ENCODE measurements at places on chromosomes 3 and 15.

DNA sequence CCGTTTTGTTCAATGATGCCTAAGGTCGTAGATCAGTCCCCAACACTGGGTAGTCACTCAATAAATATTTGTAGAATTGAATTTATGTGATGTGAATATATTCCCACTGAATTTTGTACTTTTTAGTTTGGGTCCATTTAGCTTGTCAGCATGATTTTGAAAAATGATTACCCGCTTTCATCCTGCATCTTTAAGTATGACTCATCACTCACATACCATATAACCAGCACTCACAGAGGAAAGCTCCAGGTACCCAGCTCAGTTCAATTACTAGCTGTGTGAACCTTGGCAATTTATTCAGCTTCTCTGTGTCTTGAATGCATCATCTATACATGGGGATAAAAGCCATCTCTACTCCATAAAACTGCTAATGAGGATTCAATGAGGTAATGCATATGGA, 2.2 kb upstream of the MLF1 start:
- DNase-seq: no peak

- no peak for DNase-seq
Observed at GRCh38 chr15:85639752-85640381, 154.9 kb downstream of the KLHL25 start.

DNA sequence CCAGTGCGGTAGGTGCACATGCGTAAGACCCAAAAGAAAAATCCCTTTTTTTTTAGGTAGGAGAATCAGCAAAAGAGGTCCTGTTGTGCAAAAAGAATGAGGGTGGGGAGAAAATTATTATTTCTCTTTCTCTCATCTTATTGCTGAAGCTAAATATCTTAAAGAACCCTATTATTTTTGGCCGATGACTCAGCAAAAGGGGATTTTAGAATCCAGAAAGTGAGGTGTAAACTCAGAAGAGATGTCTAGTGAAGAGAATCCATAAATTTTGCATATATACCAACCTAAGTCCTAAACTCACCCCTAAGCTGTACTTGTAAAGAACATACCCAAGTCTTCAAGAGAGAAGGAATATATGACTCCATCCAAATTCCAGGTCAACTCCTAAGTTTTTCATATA, 386.3 kb upstream of the ZNF717 start:
- DNase-seq: no peak

DNA sequence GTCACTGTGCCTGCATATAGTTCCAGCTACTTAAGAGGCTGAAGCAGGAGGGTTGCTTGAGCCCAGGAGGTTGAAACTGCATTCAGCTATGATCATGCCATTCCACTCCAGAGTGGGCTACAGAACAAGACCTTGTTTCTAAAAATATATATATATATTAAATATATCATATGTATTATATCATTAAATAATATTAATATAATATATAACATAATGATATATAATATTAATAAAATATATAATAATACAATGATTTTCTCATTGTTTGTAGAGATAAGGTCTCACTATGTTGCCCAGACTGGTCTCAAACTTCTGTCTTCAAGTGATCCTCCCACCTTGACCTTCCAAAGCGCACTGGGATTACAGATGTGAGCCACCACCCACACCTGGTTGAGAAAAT, 101.8 kb downstream of the NAALADL2 start:
- no peak for DNase-seq

- DNase-seq: no peak
Observed at GRCh38 chr3:145183261-145183660, 977.7 kb downstream of the PLOD2 start.

GRCh38 chr15:42151736-42152135, 4.7 kb downstream of the PLA2G4F start:
- DNase-seq: no peak

DNA sequence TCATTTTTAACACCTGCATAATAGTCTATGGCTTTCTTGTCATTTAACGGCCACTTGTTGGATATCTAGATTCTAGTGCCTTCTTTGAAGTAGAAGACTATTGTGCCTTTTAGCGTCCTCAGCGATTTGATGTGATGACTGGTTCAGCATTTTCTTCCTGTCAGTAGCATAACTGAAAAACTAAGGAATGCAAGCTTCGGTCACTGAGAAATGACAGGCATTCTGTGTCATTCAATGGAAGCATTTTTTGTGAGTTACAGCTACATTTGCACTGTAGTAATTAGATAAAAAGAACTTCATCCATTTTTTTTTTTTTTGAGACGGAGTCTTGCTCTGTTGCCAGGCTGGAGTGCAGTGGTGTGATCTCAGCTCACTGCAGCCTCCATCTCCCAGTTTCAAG, 10.3 kb downstream of the NEK11 start:
- no peak for DNase-seq

GRCh38 chr15:41666353-41666920, 6.2 kb downstream of the MGA start:
- no peak for DNase-seq

DNA sequence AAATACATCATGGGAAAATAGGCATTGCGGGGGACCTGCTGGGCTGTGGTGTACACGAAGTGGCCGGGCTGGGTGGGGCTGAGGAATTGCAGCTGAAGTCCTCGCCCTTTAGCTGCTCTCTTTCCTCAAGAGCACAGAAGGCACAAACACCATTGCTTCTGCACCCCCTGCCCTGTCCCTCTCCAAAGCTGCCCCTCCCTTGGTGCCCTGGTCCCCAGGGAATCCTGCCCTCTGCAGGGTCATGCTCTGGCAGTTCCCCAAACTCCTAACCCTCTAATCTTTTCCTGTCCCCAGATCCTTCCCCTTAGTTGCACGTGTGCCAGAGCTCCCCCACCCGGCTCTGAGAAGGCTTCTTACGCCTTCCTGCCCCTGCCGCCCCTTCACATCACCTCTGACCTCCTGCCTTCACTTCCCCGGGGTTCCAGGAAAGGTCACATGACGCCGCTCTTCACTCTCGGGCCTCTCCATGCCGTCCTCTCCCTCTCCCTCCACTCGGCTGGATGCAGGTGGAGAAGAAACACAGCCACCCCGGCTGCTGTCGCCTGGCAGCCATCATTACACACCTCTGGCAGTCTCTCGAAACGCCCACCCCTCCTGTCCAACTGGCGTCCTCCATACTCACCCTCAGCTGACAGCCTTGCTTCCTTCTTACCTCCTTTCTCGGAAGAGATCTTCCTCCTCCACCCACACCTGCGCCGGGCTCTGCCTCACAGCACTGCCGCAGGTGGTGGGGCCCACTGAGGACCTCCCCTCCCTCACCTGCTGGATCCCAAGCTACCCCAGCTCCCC, 6.9 kb upstream of the PCSK6 start:
- DNase-seq: no peak

GRCh38 chr3:31465999-31466398, 66.7 kb upstream of the STT3B start:
- no peak for DNase-seq

- DNase-seq: no peak
Observed at GRCh38 chr15:90619468-90619867, 89.7 kb downstream of the CRTC3 start.

DNA sequence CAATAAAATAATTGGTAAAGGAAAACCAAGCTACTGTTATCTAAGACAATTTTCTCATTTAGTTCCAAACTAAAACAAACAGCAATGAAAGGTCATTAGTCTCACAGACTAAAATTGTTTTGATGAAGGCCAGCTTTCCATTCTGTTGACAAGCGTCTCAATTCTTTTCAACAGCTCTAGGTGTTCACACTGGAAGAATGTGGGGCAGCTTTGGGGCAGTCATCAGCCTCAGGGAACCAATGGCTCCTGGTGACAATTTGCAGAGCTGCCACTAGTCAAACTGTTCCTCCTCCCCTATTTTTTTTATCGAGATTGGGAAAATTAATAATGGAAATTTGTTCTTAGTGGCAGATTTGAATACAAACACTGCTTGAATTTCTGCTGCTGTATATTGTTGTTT, 104.2 kb downstream of the MEIS2 start:
- DNase-seq: no peak

DNA sequence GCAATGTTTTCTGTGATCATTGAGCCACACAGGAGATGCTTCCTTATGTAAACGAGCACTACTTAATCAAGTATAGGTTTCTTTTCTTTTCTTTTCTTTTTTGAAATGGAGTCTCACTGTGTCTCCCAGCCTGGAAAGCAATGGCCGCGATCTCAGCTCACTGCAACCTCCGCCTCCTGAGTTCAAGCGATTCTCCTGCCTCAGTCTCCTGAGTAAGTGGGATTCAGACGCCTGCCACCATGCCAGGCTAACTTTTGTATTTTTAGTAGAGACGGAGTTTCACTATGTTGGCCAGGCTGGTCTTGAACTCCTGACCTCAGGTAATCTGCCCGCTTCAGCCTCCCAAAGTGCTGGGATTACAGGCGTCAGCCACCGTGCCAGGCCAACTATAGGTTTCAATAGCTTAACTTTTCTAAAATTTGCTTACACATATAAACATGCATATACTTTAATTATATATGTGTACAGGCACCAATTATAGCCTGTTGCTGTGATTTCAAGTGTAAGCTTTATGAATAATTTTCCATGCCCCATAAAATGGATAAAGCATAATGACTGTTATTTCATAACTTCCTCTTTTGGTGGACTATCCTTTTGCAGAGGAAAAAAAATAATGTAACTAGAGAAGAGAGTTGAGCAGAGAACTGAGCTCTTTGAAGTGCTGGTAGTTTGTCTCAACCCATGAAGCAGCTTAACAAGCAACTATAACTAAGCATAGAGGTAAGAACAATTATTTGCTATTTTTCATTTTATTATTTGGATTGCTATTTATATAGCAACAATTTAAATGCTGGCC, 24.8 kb upstream of the MBNL1 start:
- DNase-seq: no peak

GRCh38 chr15:70810916-70811578, 42.9 kb downstream of the LARP6 start:
- DNase-seq: no peak

GRCh38 chr3:124410471-124410870, 319.8 kb upstream of the UMPS start:
- DNase-seq: no peak

DNA sequence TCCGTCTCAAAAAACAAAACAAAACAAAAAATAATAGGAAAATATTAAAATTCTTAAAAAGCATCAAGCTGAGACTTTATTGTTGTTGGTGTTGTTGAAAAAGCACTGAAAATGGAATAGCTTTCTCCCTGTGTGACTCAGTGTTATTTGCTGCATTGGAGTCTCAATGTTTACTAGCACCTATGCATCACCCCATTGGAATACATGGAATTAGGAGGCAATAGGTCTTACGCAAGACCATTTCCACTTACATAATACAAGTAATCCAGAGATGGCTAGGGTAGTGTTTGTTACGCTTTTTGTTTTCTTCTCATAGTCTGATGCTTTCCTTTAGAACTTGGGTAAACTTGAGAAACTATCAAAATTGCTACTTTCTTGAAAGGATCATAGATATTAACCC, 15.2 kb downstream of the GXYLT2 start:
- no peak for DNase-seq

- DNase-seq: no peak
Observed at GRCh38 chr3:171851660-171852058, 8.5 kb downstream of the TMEM212 start.

DNA sequence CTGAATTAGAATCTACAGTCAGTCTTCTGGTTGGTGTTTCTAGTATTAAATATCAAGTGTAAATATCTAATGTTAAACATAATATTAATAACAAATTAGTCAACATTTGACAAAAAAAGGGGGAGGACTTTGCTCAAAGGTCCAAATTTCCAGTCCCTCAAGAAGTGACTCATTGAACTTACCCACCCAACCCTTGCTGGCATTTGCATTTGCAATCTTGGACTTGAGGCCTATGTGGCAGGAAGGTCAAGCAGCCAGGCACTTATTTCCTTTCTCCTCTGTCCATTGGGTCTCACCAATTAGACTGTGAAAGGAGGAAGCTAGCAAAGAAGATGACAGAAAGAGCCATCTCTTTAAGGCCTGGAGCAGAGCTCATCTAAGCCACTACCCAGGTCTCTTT, 174.0 kb downstream of the THRB start:
- DNase-seq: no peak

- DNase-seq: no peak
Observed at GRCh38 chr15:56325186-56325585, 40.0 kb upstream of the TEX9 start.

- no peak for DNase-seq
Observed at GRCh38 chr15:70159001-70159712, 61.4 kb upstream of the TLE3 start.

DNA sequence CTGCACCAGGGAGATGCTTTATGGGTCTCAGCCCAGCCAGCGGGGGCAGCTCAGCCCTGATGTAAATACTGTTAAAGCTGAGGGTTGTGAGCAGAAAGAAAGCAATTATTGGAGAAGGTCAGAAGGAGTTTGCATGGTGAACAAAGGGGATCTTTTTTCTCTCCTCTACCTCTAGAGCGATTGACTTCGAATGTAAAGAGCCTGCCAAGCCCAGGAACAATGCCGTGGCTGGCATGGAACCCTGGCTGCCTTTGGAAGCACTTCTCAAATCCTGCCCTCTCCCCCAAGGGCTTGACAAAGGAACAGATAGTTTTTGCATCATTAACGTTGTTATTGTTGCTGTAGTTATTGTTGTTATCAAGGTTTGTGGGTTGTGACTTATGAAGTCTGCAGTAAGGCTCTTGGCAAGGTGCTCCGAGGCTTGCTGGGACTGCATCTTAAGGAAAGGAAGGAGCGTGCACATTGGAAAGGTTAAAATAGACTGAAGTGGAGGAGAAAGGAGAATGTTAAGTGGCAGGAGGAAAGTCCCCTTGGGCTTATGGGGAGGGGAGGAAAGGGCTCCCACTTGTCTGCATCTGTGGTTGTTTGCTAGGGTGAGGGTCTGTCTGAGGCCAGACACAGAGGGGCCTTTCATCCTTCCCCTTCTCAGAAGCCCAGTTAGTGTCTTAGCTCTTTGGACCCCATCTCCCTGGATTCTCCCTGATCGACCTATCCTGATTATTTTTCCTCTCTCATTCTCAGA, 16.7 kb downstream of the PDIA5 start:
- DNase-seq: no peak

- DNase-seq: no peak
Observed at GRCh38 chr3:123258811-123259420, 57.2 kb downstream of the SEC22A start.

- DNase-seq: no peak
Observed at GRCh38 chr15:50181969-50182218, at the start of gene SLC27A2. TSS of gene SLC27A2 (plus strand) at chr15:50182196. CDS start at chr15:50182428, 232 bp downstream.

GRCh38 chr3:95506174-95506573, 1308.2 kb upstream of the EPHA6 start:
- no peak for DNase-seq

DNA sequence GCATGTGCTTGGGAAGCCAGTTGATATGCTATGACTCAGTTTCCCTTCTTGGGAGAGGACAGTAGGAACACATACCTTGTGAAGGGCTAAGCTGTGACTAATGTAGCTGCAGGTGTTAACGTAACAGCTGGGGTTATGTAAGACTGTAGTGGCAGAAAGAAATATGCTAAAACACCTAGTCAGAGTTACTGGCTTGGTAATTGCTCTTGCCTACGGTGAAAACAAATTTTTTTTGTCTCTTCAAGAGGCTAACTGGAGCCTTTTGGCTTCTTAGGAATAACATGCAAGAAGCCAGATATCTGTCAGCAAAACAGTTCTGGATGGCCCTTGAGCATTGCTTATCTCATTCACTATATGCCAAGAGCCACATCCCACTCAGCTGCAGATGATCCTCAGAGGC, 1.4 kb downstream of the MAPKBP1 start:
- no peak for DNase-seq

Measured in mesothelial cell of epicardium (in vitro differentiated cells).